ENCODE measurements at places on chromosomes 6 and 20.

GRCh38 chr6:30743099-30744053, 889 bp upstream of the FLOT1 start:
- no peak for DNase-seq

- no peak for DNase-seq
These were observed 182.8 kb downstream of the SLC16A10 start for GRCh38 chr6:111270121-111270520.

GRCh38 chr20:60009826-60010616, 51.8 kb downstream of the CDH26 start:
- DNase-seq, result no peak

GRCh38 chr20:41573955-41574354, 44.2 kb downstream of the CHD6 start:
- no peak for DNase-seq

DNA sequence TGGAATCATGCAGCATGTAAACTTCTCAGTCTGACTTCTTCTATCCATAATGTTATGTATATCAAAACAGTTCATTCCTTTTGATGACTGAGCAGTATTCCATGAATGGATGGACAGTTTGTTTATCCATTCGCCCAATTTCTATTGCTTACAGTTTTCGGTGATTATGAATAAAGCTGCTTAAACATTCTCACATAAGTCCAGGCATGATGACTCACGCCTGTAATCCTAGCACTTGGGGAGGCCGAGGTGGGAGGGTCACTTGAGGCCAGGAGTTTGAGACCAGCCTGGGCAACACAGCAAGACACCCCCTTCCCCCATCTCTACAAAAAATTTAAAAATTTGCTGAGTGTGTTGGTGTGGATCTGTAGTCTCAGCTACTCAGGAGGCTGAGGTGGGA, 22.9 kb upstream of the HMGA1 start:
- peak; percentile 27 for DNase-seq

- DNase-seq, result peak; percentile 54
These were observed 19.7 kb downstream of the HLA-DOB start for GRCh38 chr6:32796848-32797776.

GRCh38 chr6:139706912-139707311, 332.5 kb upstream of the CITED2 start:
- DNase-seq, result no peak

DNA sequence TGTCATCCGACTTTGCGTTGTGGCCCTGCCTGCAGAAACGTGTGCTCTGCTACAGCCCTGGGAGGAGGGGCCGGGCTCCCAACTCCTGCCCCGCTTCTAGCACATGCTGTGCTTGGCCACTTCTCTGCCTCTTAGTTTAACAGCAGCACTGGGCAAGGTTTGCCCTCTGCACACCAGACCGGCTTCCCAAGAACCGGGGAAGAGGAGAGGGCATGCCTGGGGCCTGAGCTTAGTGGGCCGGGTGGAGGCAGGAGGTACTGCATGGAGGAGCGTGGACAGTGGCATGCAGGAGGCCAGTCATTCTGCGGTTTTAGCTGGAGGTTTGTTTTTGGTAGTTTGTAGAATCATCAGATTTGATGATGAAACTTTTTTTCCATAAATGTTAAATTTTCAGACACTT, 45.5 kb downstream of the CEP43 start:
- DNase-seq, result peak; percentile 32

DNA sequence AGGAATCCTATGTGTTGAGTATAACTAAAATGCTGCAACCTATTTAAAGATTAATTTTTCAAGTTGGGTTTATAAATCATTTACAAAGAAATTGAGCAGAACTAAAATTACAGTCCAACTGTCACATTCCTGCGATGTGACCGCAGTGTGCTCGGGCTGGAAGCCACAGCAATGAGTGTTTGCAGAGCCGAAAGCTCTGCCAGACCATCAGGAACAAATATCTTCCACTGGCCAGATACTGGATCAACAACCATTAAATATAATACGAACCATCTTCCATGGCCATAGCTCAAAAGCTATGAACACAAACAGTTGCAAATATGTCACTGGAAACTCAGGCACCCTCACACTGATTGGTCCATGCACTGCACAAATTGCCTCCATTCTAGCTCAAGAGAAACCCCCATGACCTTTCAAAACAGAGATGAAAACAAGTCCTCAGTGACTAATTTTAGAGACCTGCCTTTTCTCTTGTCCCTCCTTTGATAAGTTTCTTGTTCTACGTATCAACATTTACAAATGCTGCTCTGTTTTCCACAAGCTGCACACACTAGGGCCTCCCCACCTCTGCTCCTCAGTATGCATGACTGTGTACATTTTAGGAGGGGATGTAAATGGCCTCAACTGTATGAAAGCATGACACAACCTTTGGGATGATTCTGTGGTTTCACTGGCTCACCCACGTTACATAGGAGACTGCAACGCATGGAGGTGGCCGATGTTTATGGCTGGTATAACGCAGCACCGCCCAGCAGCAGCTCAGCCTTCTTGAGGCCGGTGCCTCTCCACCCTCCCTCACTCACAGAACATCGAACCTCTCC, 171.7 kb downstream of the WDR27 start:
- peak; percentile 77 for DNase-seq

- DNase-seq, result peak; percentile 89
These were observed 158.5 kb downstream of the PHACTR1 start for GRCh38 chr6:12875051-12875450.

DNA sequence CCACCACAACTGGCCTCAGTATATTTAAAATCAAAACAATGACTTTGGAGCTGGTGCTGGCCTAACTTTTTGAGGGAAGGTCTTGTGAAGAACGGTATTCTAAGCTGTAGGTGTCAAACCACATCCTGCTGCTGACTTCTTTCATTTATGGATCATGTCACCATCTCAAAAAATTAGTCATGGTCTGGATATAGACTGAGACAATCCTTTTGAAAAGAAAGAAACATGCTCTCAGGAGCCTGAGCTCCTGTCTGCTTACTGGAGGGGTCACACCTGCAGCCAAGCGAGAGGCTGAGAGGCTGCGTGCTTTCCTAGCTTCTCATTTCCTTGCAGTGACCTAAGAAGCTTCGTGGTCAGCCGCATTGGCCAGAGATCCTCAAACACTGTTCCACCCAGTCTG, 55.2 kb downstream of the TIAM2 start:
- no peak for DNase-seq

GRCh38 chr20:41276317-41276751, 41.2 kb downstream of the ZHX3 start:
- no peak for DNase-seq

GRCh38 chr20:775679-776135, 7.4 kb upstream of the SLC52A3 start:
- DNase-seq, result no peak

- no peak for DNase-seq
These were observed 292.1 kb downstream of the KHDC1L start for GRCh38 chr6:72933233-72933632.

DNA sequence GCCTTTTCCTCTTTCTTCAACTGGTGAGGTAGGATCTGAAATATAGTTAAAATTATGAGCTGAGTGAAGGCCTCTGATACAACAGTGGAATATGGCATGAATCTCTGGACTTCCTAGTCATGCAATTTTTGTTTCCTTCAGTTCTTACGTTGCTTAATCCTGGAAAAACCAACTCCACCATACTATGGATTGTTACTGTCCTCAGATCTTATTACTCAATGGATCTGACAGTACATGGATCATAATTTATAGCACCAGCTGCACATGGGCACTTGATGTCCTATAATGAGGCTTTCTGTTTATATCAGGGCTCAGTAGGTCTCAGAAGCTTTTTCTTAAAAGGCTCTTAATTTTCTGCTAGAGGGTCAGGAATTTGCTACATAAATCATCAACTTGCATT, 1341.0 kb upstream of the EYS start:
- DNase-seq, result no peak

- no peak for DNase-seq
These were observed 20.1 kb upstream of the HECA start for GRCh38 chr6:139114746-139115145.

DNA sequence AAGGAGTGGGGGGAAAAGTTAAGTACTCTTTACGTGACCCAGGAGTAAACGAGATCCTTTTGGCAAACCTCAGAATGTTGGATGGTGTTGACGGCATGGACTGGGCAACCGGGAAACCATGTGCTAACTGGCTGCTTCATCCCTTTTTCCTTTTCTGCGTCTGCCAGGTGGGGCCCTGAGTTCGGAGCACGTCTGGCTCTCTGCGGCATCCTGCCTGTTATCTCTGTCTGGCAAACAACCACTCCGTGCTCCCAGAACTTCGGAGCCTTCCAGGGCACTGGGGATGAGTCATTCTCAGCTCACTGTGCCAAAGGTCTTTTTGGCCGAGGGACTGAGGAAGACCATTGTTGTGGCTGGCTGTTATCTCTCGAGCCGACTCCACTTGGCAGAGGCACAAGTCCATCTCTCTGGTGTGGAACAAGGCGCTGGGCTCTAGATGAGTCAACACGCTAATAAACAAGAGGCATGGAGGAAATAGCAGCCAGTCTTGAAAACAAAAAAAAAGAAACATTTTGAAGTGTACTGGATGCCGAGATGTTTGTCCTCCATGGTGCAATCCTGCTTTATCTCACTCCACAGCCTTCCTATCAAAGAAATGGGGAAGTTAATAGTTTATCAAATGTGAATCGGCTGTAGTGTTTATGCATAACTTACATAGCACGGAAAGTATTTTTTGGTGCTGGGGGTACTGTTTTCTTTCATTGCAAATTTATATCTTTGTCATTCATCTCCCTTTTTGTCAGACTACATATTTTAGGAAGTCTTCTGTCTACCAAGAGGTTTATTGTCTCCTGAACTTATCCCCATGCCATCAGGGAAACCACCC, 64.6 kb upstream of the TXNDC5 start:
- peak; percentile 74 for DNase-seq

DNA sequence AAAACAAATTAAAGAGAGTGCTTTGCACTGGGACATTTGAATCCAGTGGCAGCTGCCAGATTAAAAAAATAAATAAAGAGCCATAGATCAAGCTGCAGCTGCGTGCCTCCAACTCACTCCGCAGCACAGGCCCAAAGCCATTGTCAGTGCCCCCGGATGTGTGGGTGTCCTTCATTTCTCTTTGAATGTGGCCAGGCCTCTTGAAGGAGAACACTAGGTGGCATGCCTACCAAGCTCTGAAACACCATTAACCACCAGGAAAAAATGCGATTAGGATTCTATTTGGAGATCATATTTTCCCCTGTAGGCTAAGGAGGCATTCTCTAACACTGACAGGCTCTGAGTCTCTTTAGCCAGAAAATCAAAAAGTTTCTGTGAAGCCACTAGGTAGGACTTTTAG, 549.8 kb downstream of the PRKN start:
- DNase-seq, result peak; percentile 16

- DNase-seq, result no peak
These were observed at the start of gene LBP for GRCh38 chr20:38346247-38346651. Gene LBP, plus strand, starts transcription at chr20:38346482. Its CDS starts 35 bp downstream, at chr20:38346517.

- DNase-seq, result peak; percentile 92
These were observed 12.8 kb upstream of the SASH1 start for GRCh38 chr6:148329596-148330381.

- no peak for DNase-seq
These were observed 244.3 kb upstream of the ASCC3 start for GRCh38 chr6:101125380-101125971.

GRCh38 chr20:11001764-11002540, 328.2 kb upstream of the JAG1 start:
- peak; percentile 100 for DNase-seq

DNA sequence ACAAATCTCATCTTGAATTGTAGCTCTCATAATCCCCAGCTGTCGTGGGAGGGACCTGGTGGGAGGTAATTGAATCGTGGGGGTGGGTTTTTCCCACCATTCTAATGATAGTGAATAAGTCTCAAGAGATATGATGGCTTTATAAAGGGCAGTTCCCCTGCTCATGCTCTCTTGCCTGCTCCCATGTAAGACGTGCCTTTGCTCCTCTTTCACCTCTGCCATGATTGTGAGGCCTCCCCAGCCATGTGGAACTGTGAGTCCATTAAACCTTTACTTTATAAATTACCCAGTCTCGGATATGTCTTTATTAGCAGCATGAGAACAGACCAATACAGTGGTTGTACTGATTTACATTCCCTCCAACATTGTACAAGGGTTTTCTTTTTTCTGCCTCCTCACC, 69.7 kb downstream of the SUN5 start:
- DNase-seq, result no peak

DNA sequence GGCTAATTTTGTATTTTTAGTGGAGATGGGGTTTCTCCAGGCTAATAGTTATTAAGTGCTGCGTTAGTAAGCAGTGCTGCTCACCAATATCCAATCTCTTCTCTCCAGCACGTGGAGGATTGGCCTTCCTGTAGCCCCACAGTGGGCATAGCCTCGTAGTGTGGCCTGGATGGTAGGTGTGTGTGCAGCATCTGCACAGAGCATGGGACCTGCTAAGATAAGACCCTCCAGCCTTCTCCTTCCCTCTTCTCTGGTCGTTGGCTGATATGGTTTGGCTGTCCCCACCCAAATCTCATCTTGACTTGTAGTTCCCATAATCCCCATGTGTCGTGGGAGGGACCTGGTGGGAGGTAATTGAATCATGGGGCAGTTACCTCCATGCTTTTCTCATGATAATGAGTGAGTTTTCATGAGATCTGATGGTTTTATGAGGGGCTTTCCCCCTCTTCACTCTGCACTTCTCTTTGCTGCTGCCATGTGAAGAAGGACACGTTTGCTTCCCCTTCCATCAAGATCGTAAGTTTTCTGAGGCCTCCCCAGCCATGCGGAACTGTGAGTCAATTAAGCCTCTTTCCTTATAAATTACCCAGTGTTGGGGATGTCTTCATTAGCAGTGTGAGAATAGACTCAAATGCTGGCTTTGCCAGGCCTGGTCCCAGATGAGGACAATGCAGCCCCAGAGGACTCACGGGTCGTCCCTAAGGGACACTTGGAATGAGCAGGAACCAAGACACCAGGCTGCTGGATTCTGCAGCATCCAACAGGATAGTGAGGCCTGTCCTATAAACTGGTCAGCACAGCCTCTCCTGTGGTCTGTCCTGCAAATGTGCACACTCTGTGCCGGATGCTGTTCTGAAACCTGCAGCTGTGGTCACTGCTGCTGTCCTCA, 63.4 kb upstream of the AFDN start:
- no peak for DNase-seq

GRCh38 chr6:141752677-141753076, 380.0 kb upstream of the GJE1 start:
- no peak for DNase-seq

DNA sequence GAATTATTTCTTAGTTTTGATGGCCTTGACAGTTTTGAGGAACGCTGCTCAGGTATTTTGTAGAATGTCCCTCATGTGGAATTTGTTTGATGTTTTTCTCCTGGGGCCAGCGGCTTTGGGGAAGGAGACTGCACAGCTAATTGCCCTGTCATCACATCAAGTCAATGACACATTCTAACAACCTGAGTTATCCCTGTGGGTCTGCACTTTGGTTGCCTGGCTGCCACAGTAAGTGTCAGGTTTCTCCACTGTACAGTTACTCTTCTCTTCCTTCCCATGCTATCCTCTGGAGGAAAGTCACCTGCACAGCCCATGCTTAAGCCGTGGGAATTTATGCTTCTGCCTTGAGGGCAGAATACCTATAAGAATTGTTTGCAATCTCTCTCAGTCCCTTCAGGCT, 1.4 kb upstream of the TREML4 start:
- no peak for DNase-seq

Data from fibroblast of skin of back (primary cell).